ENCODE measurements at places on chromosomes 12 and 14.

GRCh38 chr14:71551291-71551950, 380.8 kb upstream of the RGS6 start:
- DNase-seq: peak; percentile 83

DNA sequence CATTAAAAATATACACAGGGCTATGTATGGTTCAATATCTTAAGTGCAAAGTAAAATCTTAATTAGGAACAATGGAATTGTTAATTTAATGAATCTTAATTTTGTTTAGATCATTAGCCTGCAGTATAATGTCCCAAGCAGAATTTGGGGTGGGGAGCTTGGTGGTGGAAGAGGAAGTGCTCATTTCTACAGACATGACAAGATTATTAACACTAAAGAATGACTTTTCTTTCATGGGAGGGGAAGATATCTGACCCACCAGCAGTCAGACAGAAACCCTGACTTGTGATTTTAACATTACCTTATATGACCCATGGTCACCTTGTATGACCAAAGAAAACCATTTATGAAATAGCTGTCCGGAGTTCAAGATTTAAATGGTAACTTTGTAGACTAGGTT, 41.3 kb upstream of the HIF1A start:
- no peak for DNase-seq

DNA sequence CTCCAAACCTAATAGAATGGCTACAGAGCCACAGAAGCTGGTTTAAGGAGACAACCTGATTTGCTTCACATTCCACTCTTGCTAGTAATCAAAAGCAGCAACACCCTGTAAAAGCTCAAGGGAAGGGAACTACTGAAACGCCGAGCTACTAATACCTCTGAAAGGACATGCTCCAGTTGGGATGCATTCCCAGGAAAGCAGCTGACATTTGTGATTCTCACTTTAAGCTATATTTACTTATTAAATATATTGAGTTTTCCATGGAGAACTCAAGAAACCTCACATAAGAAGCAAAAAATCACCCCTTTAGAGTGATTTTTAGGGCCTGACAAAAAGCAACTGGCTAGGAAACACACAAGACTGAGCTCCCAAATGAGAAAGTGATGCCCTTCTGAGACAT, 1073.0 kb upstream of the FLRT2 start:
- DNase-seq: no peak

- no peak for DNase-seq
Observed at GRCh38 chr12:16563504-16563903, 42.5 kb downstream of the LMO3 start.

GRCh38 chr12:66290716-66291200, 11.5 kb upstream of the HELB start:
- no peak for DNase-seq

GRCh38 chr14:73725116-73726024, 11.2 kb upstream of the PNMA1 start:
- DNase-seq: no peak

DNA sequence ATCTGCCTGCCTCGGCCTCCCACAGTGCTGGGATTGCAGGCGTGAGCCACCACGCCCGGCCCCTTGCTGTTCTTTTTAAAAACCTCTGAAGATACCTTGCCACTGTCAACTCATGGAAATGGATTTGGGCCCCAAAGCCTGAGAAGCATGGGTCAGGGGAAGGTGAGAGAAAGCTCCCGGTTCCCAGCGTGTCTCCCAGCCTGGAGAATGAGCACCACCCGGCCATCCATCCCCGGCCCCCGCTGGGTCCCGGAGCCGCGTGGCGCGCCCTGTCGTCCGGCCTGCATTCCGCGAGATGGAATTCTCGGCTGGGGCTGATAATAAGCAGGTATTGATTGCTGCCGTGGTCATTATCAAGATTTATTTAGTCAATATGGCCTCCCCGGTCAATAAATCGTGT, 126.5 kb upstream of the MYL2 start:
- DNase-seq: no peak

DNA sequence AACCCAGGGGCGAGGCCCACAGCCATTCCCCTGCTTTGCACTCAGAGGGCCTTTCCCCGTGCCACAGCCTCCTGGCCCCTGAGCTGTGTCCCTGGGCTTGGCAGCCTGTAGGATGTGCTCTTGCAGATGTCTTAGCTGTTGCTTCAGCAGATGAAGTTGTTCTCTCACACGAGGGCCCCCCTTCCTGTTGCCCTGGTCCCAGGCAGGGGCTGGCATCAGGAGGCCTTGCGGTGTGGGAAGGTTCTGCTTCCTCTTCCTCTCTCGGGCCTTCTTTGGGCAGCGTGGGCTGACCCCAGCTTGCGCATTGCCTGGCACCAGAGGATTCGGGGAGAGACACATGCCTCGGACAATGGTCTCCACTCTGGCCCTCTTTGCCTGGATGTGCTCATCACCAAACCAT, 12.7 kb downstream of the PROX2 start:
- DNase-seq: no peak

DNA sequence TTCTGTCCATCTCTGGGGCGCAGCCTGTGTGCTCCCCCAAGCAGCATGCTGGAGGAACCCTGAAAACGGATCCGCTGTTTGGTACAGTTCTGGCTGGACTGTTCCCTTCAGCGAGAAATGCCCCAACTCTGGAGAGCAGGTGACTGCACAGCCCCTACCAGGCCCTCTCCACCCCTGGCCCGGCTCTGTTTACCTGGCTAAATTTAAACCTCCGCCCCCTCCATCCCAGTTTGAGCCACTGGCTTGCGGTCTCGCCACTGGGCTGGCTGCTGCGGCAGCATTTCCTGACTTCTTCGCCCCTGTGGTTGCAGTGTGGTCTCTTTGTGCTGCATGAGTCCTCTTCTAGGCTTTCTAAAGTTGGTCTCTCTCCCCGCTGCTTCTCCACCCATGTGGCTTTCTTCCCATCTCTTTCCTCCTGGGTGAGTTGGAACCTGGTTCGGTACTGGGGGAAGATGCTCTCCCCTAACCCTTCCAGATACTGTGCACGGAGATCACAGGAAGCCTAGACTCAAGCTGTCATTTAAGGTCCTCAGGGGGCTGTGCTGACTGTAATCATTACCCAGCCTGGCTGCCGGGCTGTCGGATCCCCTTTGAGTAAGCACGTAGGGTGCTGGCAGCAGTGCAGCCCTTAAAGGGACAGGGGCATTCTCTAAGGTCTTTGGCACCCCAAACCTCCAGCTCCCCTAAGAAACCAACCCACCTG, 60.6 kb downstream of the FBXL14 start:
- DNase-seq: no peak

GRCh38 chr14:90508536-90509254, 111.9 kb downstream of the CALM1 start:
- no peak for DNase-seq

DNA sequence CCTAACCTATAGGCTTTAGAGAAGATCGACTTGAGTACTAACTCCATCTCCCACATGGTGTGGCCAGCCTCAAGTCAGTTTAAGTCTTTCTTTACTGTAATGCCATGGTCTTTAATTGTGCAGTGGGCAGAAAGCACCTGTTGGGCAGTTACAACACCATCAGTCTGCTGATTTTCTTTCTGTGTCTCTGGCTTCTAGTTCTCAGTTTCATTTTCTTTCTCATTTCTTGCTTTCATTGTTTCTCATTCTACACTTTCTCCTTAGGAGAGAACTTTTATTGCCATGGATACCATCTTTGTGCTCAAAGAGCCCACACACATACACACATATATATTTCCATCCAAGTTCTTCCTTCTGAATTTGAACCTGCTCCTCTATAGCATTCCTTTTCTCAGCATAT, 96.1 kb upstream of the SLC16A7 start:
- no peak for DNase-seq

DNA sequence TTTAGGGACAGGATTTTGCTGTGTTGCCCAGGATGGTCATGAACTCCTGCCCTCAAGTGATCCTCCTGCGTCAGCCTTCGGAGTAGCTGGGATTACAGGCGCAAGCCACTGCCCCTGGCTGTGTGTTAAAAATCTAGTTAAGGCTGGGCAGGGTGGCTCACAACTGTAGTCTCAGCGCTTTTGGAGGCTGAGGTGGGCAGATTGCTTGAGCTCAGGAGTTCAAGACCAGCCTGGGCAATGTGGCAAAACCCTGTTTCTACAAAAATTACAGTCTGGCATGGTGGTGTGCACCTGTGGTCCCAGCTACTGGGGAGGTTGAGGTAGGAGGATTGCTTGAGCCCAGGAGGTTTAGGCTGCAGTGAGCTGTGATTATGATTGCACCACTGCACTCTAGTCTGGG, 9.2 kb downstream of the DDIT3 start:
- no peak for DNase-seq

GRCh38 chr12:3752741-3753486, at the start of gene CRACR2A:
TSS of gene CRACR2A (minus strand) at chr12:3753109. CDS start at chr12:3696999, 56,110 bp downstream.
- no peak for DNase-seq

All from AG04449 (cell line).